ENCODE measurements at places on chromosomes 7 and 10. TPM values are rescaled to one million over a fixed set of nuclear protein-coding genes. Genes with fewer than 3 reads are reported as not detected.

DNA sequence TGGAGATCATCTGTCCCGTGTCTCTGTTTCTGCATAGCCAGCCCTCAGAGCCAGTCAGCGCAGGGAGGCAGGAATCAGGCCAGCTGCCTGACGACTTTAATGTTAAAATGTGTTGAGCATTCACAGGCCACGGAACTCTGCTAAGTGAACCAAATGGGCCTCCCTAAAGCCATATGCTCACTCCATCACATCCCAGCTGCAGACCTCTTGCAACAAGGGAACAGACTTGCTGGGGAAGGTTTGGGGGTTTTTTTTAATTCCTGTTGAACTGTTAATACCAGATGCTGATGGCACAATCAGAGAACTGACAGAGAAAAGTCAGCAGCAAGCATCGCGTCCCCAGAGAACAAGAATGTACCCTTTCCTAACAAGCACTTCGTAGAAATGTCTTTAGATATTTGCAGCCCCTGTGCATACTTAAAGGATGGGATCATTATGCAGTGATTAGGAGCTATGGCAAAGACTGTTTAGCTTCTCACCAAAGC is 900.4 kb upstream of the AUTS2 start:
- DNase-seq, result no peak

- DNase-seq, result no peak
These were observed 65.8 kb downstream of the TFEC start for GRCh38 chr7:115964799-115965198.

- DNase-seq, result no peak
These were observed 34.7 kb downstream of the SVIL start for GRCh38 chr10:29600067-29600466.

DNA sequence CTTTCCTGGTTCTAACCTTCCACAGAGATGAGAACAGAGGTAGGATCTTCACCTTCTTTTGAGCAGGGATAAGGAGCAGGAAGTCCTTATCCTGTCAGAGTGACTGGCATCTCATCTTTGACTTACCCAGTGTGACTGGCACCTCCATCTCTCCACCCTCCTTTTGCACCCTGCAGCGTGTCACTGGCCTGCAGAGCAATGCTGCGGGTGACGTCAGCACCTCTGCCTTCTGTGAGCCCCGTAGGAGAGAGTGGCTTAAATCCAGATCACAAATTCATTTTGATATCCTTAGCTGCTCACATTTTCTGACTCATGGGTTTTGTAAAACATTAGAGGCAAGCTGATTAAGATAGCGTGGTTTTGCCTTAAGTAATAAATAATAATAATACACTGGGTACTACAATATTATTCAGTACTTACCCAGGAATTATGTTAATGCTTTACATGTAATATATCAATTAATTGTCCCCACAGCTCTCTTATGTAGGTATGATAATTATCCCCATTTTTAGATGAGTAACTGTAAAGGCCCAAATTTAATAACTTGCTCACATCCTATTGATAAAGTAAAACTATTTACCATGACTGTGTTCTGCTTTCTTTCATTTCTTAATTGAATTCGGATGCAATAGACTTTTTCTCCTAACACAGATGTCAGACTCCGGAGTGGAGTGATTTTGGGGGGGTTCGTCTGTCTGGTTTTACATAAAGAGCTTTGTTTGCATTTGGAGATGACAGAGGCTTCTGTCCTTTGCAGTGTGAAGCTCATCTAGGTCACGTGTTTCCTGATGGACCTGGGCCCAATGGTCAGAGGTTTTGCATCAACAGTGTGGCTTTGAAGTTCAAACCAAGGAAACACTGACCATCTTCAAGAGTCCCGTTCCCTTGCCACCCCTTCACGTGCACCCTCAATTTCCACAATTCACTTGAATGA is 24.9 kb downstream of the MSRB2 start:
- no peak for DNase-seq

- DNase-seq, result no peak
These were observed 142.5 kb downstream of the SRPK2 start for GRCh38 chr7:105246256-105246655.

DNA sequence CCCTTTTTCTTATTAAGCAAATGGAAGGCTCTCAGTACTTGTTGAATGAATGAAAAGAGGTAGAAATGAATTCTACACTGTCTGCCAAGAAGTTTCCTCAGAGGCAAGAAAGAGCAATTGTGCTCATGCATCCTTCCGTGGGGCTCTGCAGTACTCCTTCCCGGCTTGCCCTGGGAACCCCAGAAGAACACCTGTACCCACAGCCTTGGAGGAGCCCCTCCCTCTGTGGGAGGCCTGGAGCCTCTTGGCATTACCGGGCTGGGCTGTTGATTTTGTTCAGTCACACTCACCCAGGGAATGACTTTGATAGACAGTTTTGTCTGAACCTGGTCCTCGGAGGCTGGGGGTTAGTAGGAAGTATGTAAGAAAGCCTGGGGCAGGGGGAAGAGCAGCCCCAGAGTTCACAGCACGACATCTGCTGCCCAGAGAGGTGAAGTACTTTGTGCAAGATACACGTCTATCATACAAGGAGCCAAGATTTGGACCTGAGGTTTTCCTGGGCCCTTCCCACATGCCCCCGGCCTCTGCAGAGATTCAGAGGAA is 134.8 kb upstream of the GDF10 start:
- DNase-seq, result no peak

DNA sequence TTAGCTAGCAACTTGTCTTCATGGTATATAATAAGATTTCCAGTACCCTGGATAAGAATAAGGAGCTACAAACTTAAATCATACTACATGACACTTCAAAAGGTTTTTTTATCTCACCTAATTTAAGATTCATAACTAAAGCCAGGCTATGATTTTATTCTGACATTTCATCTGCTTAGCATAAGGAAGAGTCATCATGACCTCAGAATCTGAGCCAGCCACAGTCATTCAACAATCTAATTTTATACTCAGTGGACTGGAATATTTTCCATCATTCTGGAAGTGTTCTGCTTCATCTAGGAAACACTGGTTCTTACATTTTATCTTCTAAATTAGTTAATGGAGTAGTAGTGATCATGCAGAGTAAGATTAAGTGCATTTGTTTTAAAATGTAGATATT is 102.1 kb upstream of the KCND2 start:
- DNase-seq, result no peak

- DNase-seq, result no peak
These were observed 51.5 kb upstream of the DLX6 start for GRCh38 chr7:96953676-96954513.

- no peak for DNase-seq
These were observed 364.6 kb upstream of the TEX47 start for GRCh38 chr7:89160107-89160506.

DNA sequence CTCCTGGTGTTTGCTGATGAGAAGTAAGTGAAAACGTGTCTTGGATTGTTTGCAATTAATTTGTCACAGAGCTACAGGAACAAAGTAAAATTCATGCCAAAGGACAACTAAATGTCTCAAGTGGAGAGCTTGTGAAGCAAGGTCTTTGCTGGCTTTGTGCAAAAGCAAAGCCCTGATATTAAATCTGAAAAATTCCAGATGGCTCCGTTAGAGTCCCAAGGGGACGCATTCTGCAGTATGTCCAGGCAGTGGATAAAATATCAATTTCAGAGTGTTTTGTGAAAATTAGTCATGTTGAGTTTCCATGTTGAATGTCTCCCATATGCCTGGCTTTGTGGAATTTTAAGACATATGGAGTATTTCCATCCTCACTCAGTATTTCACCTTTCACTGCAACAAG is 102.5 kb upstream of the PTN start:
- DNase-seq, result no peak

DNA sequence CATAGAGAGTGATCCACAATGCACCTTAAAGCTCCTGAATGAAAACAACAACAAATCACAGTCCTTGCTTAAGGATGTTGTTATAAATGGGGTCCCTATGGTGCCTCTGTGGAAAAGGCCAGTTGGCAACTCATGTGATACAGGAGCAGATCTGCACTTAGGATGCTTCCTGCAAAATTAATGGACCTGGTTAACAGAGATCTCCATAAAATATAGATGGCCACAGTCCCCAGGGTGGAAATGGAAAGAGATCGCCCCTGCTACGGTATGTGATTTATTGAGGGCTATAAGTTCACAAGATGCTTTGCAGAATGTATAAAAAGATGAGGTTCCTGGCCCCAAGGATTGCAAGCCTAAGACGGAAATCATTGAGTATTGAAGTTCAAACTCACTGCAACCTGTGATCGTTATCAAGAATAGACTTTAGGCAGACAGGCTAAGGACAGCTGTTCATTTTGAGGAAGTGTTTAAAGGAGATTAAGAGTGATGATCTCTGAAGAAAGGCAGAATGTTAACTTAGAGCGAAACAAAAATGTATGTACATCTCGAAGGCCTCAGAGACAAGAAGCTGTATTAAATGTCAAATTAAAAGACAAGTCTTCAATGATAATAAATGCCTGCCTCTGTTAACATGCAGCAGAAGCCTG is 174.1 kb upstream of the PLPP4 start:
- DNase-seq, result no peak

DNA sequence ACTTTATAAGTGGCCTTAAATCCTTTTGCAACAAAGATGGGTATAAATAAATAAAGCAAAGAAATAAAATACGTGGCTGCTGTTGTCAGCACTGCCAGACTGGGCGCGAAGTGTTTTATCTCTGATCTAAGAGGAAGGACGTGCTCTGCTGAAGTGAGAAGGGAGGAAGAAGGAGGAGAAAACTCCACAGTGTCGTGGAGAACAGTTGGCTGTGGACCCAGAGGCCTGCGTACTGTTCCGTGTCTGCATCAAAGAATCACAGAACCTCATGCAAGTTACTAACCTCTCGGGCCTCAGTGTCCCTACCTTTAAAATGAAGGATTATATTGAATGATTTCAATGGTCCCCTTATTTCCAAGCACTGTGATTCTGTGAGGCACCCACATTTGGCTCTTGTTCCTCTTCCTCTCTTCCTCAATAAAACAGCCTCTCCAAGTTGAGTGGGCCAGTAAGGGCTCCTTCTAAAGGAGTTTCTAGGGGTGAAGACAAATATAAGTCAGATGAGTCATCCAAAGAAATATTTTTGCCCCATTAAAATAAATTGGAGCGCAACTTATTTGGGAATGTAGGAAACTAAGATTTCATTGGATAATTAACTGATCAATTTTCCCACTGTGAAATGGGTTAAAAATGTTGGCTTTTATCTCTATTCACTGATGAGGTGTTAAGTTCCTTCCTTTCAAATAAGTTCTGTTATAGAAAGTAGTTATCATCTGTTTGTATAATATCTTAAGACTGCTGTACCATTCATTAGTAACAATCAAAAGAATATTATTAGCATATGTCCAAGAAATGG is 126.9 kb upstream of the EFCAB10 start:
- no peak for DNase-seq

DNA sequence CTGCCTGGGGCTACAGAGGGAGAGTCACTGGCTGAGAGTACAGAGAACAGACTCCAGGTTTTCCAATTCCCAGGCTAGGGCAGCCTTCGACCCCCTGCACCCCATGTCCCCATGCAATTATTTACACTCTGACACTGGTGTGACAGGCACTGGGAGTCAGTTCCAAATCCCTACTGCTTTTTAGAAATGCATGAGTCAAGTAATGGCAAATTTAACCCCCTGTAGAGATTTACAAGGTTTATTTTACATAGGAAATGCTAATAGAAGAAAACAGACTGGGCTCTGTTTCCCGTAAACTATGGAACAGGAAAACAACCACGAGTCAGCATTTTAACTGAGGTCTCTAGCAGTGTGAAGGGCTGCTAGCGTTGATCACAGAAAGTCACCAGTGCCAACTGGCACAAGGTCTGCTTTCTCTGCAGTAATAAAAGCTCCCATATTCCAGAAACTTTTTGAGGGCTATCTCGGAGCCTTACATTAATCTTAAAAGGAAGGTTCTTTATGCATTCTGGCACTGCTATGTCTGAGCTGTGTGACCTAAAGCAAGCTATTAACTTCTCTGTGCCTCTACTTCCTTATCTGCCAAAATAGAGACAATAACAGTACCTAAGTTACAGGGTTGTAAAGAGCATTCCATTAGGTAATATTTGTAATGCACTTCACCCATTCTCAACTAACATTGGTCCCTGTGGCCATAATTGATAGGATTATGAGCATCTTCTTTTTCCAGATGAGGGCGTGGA is 28.2 kb downstream of the NOD1 start:
- DNase-seq, result no peak

Gene LIMK1
- 11.2 TPM for total RNA-seq

Gene FBXL13
- 8.1 TPM for total RNA-seq

Gene OR6V1
- not detected for total RNA-seq

Gene BTBD16
- 2.6 TPM for total RNA-seq

Gene CYP3A4
- not detected for total RNA-seq

Gene ANLN
- total RNA-seq, result 66.0 TPM
